Stimulated activated CD8-positive, alpha-beta memory T cell treated with anti-CD3 and anti-CD28 coated beads, Interleukin-4, amount 100 ng/mL, for 1 hour (primary cell): ENCODE measurements at places on chromosomes 1 and 21.

GRCh38 chr1:65193129-65193695, 45.2 kb downstream of the AK4 start:
- no peak for DNase-seq

DNA sequence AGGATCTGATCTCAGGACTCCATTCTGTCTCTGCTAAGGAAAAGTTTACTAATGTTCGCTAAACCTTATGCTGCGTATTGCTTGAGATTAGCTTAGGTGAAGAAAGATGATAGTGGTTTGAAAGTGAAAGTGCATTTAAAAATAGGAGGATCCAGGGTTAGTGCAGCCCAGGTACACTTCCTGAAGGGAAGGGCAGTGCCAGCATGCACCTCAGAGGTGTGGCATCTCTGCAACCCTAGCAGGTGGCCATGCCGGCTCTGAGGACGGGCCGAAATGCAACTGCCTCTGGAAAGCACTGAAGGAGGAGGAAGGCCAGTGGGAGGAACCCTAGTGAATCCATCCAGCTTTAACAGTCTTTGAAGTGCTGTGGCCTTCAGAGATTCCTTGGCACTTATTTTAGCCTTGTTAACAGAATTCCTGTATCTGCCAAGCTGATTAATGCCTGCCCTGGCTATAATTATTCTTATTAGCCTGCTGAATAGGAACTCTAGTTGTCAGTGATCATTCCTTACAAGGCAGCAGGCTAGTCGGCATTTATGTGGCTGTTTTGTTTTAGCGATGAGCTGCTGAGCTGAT, 5.5 kb downstream of the PTGFRN start:
- no peak for DNase-seq

DNA sequence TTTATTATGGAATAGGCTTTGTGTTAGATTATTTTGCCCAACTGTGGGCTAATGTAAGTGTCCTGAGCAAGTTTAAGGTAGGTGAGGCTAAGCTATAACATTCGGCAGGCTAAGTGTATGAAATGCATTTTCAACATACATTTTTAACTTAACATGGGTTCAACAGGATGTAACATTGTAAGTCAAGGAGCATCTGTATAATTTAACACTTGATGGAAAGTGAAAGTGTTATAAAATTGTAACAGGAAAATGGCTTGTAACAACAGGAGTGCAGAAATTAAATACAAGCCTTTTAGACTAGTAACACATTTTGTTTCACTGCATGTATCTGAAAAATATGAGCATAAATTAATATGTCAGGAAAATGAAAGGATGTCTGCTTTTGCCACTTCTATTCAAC, 42.3 kb downstream of the B3GALNT2 start:
- DNase-seq: no peak

DNA sequence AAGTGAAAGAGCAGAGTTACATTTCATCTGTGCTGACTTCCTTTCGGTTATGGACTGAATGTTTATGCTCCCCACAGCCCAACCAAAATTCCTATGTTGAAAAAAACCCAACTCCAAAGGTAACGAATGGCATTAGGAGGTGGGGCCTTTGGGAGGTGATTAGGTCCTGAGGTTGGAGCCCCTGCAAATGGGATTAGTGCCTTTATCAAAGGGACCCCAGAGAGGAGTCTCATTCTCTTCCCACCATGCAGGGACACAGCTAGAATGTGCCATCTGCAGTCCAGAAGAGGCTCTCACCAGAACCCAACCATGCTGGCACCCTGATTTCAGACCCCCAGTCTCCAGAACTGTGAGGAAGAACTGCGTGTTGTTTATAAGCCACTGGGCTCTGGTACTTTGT, 199.3 kb downstream of the TOMM20 start:
- DNase-seq: no peak

- DNase-seq: no peak
These were observed 46.9 kb downstream of the HLX start for GRCh38 chr1:220926146-220926545.

- no peak for DNase-seq
These were observed 46.9 kb downstream of the AJAP1 start for GRCh38 chr1:4701276-4701675.

GRCh38 chr1:173520799-173521198, 43.7 kb downstream of the PRDX6 start:
- no peak for DNase-seq

DNA sequence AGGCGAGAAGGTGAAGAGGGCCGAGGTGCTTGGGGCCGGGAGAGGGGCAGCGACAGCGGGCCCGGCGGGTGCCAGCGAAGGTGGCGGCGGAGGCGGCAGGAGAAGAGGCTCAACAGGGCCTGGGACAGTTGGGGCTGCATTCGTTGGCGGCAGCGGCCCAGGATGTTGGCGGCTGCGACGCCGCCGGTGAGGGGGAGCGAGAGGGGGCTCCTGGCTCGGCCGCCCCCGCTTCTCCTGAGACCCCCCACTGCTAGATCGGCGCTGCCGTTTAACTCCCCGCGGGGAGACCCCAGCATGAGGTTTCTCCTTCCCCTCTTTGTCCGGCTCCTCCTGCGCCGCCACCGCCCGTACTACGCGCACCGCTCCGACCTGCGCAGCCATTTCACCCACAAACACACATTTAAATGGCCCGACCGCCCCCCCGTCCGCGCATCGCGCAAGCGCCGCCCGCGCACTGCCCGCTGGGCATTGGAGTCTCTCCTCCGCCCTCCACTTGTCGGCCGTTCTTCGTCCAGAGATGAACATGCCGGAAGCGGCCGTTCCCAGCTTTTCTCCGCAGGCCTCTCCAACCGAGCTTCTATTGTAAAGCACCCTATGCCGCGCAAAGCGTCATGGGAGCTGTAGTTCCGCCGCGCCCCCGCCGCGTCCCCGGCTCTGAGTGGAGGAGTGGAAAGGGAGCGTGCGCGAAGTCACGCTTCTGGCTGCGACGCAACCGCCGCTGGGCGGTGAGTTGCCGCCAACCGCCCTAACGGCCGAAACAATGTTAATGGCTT, at the start of gene RSBN1:
Gene RSBN1 (minus strand): TSS at position 589 of the 773 bp plus-strand sequence. CDS start 64 bp downstream, at position 525.
- peak; percentile 97 for DNase-seq

DNA sequence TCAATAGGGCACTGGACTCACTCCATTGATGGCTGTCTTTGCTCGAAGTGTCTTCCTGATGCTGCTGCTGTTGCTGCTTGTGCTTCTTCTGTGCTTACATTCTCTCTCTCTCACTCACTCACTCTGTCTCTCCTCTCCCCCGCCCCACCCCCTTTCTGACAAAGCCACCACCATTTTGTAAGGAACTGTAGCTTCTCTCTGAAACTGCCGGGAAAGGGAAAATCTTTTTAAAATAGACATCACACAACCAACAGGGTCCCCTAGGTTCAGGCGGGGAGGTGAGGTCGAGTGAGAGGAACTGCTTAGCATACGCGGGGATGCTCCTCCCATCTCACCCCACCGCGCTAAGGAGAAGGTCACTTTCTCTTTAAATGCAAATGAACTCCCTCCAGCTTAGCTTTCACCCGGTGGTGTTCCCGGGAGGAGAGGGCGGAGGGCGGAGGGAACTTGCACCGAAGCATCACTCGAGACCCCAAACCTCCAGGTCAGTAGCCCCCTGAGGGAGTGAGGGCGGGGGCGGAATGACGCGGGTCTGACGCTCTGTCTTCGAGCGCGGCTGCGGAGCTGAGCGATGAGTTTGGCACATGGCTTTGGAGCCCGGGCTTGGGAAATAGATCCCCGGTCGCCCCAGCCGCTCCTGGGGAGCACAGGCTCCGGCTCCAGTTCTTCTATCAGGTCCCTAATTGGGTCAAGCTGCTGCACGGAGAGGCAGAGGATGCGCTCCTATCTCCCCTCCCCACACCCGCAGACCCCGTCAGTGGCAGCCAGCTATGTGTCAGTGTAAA, at the start of gene CCDC28B:
Gene CCDC28B (plus strand): TSS at position 370 of the 785 bp plus-strand sequence. CDS start 1,341 bp downstream, outside the sequence.
- no peak for DNase-seq

GRCh38 chr1:228825840-228826484, 90.7 kb downstream of the RHOU start:
- no peak for DNase-seq

DNA sequence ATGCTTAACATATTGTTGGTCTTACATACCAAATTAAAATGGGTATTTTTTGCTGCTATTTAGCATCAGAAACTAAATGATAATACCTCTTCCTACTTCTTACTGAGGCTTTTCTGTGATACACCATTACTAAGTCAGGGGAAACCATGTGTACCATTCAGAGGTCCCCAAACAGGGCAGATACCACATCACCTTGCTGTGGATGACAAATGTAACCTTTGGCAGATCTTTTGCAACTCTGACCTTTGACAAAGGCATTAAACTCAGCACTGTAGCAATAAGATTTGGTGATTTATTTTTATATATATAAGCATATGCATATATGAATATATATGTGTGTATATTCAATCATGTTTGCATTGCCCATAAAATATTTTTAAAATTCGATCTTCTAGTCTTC, 2.9 kb downstream of the FAM177B start:
- no peak for DNase-seq

DNA sequence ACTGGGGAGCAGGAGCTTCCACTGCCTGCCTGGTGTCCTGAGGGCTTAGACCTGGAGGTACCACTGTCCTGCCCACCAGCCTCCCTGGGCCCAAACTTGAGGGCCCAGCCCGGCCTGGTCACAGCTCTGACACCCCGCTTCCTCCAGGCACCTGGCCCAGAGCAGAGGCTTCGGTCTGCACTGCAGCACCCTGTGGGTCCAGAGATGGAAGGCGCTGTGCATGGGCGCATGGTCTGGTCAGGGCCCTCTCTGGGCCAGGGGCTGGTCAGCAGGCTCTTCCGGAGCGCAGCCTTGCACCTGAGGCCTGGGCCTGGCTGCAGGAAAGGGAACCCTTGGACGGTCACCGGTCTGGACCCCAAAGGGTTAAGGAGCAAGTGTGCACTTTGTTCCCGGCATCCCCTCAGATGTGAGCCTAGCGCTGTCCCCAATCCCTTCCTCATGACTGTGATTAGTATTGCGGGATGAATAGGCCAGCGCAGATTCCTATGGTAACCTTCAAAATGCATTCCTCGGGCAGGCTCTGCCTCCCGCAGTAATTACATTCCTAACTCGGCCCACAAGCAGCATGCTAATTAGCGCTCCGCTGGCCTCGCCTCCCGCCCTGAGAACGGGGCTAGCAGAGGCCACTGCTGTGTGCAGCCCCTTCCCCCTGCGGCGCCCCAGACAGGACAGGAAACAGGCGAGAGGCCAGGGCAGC, 36.3 kb downstream of the PRDM16 start:
- DNase-seq: no peak

GRCh38 chr1:170856455-170856854, 78.9 kb upstream of the MROH9 start:
- DNase-seq: no peak

DNA sequence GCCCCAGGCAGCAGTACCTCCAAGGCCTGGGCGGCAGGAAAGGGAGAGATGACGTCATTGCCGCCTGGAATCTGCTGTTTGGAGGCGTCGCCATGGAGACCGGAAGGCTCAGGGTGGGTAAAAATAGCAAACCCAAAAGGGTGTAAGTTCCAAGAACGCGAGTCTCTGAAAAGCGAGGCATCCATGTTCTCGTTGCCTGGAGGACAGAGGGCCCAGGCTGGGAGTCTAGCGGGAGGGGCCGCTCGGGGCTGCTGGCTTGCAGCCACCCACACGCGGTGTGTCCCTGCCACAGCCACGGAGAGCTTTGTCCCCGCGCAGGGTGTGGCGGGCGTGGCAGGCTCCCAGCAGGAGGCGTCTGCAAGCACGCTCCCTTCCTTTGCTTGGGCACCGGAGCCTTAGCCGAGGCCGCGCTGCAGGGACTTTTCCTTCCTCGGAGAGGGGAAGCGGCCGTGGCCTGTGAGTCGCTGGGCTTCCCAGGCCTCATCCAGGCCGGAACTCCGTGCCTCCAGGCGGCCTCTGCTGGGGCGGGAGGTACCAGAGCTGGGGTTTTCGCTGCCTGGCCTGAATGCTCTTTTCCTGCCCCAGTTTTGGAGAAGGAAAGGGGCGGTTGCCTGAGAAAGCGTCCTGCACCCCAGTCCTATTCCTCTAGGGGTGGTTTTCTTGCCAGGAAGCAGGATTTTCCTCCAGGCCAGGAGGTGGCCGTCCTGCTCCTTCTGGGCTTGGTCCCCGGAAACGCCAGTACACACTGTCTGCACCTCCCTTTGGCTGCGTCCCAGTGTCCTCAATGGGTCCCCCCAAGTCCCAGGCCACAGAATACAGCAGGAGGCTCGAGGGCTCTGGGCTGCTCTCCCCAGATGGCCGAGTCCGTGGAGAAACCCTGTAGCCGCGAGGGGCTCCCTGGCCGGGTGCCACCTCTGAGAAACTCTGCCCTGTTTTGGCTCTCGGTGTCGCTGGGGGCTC, 15.3 kb upstream of the SKI start:
- DNase-seq: peak; percentile 35

GRCh38 chr1:203349773-203350524, 973 bp downstream of the FMOD start:
- DNase-seq: no peak

DNA sequence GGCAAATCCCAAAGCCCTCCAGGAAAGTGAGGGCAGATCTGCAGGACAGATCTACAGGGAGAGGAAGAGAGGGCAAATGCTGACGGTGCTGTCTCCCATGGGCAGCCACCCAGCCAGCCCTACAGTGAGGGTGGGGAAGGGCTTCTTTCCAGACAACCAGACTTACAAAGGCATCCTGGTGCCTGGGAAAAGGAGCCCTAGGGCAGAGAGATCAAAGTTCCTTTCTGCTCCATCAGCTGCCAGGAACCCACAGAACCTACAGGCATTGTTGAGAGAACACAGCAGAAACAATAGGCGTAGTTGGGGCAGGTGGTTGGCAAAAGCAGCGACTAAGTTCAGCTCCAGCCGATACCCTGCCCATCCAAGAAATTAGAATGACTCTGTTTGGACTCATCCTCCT, 332.4 kb downstream of the KCNH1 start:
- no peak for DNase-seq

- DNase-seq: no peak
These were observed 124.7 kb upstream of the ARHGEF16 start for GRCh38 chr1:3329640-3330281.

- DNase-seq: no peak
These were observed 1.4 kb downstream of the ZMYND12 start for GRCh38 chr1:42454403-42454802.

DNA sequence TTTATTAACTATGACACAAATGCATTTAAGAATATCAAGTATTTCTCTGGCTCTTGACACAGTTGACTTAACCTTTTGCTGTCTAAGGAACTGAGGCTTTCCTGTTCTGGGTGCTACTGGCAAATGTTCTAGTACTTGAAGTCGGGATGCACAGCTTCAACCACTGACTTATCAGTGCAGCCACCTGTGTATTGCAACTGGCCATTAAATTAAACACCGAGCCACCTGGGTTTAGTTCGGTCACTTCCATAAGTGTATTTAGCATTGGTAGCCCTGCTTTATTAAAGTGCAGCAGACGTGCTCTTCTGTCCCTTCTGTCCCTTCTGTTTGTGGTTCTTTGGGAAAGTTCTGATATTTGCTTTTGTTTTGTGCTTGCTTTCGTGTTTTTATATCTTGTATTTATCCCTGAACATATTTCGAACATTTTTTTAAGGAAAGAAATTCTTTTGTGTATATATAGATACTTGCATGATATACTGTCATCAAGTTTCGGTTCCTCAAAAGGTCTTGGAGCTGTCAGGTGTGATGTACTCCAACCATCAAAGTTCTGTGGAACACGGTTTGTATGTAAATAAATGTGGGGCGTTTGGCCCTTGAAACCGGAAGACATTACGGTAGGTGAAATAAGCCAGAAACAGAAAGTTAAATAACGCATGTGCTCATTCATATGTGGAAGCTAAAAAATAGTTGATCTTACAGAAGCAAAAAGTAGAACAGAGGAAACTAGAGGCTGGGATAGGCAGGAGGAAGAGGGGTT, 297.9 kb upstream of the GREM2 start:
- no peak for DNase-seq
